ENCODE measurements at places on chromosomes 1 and 21. TPM values are rescaled to one million over a fixed set of nuclear protein-coding genes. Genes with fewer than 3 reads are reported as not detected.
A peak's percentile ranks its signal among the peaks of the same experiment; 100 is the strongest.

DNA sequence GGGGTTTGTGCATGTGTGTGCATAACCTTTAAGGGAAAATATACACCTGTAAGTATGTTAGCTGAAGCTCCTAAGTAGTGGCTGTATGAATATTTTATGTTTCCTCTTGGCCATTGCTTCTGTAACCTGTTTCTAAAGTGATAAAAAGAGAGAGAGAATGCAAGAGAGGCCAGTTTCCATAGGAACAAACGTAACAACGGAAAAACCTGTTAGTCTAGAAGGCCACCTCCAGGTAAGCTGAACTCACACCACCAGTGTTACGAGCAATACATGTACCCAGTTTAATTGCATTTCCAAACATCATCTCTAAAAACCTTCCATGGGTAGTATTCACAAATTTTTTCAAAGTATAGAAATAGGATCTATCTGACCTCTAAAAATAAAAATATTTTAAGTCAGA lies 63.1 kb downstream of the PLPPR4 start:
- H3K4me1 ChIP-seq, result no peaks in the 10 kb centered on the region
- H3K4me3 ChIP-seq, result no peak overlapping the region
- no peaks in the 10 kb centered on the region for H3K36me3 ChIP-seq
- H3K27ac ChIP-seq, result no peak overlapping the region
- no peaks in the 10 kb centered on the region for H3K27me3 ChIP-seq

- H3K36me3 ChIP-seq, result no peaks in the 10 kb centered on the region
- DNase-seq, result no peak
- no peaks in the 10 kb centered on the region for H3K27me3 ChIP-seq
- no peak overlapping the region for H3K4me3 ChIP-seq
Measured at GRCh38 chr1:70038025-70038424, 167.4 kb downstream of the LRRC40 start.

DNA sequence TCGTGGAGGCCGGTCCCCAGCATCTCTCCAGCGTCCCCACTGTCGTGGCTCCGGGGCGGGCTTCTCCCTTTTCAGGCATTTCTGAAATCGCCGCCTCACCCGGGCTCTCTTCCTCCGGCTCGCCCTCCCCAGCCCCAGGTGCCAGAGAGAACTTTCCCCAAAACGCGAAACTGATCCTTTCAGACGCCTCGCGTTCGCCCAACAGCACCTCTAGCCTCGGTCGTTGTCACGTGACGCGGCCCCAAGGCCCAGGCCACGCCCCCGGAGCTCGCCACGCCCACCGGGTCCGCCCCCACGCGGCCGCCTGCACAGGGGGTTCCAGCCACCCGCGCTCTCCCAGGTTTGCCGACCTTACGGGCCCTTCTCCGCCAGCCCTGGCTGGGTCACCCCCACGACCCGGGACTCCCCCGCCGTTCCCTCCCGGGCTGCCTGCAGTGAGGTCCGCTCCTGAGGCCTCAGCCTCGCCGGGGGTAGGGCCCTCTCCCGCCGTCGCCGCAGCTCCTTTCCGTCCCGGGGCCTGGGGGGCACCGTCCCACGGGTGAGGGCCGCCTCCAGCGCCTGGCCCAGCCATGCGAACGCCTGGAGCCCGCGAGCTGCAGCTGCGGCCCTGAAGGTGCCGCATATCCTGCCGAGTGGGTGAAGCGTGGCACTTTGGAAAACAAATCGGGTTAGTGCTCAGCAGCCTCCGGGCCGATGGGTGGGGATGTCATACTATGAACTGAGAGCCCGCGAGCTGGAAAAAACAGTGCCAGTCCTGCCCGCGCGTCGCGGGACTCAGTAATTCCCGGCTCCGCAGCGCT lies 21.0 kb downstream of the H3-3A start:
- peak; percentile 89 for DNase-seq
- H3K27me3 ChIP-seq, result no peaks in the 10 kb centered on the region
- H3K36me3 ChIP-seq, result no peaks in the 10 kb centered on the region
- peak overlapping the region; percentile 40 for H3K27ac ChIP-seq

Gene CATSPERE
- total RNA-seq, result 2.7 TPM

Gene WNT2B
- total RNA-seq, result 5.5 TPM

Gene ERMAP
- total RNA-seq, result 15.3 TPM

GRCh38 chr1:229273507-229274232 lies 2.8 kb downstream of the RAB4A start:
- no peaks in the 10 kb centered on the region for H3K27me3 ChIP-seq
- no peak overlapping the region for H3K4me3 ChIP-seq
- peaks cover 19% of the 10 kb centered on the region for H3K4me1 ChIP-seq
- H3K27ac ChIP-seq, result no peak overlapping the region

Gene LENEP
- not detected for total RNA-seq

GRCh38 chr1:212769459-212770167 lies 22.0 kb downstream of the NSL1 start:
- no peaks in the 10 kb centered on the region for H3K36me3 ChIP-seq
- no peaks in the 10 kb centered on the region for H3K4me1 ChIP-seq
- H3K4me3 ChIP-seq, result no peak overlapping the region
- no peak for DNase-seq

- no peak overlapping the region for H3K4me3 ChIP-seq
- DNase-seq, result no peak
- no peaks in the 10 kb centered on the region for H3K36me3 ChIP-seq
- no peak overlapping the region for H3K27ac ChIP-seq
- H3K4me1 ChIP-seq, result no peaks in the 10 kb centered on the region
Measured at GRCh38 chr1:43184995-43185394, 12.9 kb downstream of the CFAP57 start.

DNA sequence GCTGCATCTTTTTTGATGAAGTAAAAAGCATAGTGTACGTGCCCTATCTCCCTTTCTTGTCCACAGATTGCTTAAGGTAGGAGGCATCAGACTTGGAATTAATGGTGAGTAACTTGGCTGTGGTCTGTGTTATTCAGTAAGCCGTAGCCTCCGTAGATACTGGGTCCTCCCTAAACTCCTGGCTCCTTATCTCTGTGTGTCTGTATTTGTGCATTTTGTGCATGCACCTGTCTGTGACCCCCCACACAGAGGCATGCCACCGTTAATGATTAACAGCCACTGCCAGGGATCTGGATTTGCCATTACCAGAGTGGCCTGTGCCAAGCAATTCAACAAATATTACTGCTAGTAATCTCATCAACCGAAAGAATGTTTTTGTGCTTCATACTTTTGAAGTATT lies 31.9 kb downstream of the MAP3K21 start:
- peak; percentile 26 for DNase-seq
- no peak overlapping the region for H3K4me3 ChIP-seq
- H3K4me1 ChIP-seq, result no peaks in the 10 kb centered on the region

Gene F13B
- total RNA-seq, result not detected

Gene THEM5
- not detected for total RNA-seq

DNA sequence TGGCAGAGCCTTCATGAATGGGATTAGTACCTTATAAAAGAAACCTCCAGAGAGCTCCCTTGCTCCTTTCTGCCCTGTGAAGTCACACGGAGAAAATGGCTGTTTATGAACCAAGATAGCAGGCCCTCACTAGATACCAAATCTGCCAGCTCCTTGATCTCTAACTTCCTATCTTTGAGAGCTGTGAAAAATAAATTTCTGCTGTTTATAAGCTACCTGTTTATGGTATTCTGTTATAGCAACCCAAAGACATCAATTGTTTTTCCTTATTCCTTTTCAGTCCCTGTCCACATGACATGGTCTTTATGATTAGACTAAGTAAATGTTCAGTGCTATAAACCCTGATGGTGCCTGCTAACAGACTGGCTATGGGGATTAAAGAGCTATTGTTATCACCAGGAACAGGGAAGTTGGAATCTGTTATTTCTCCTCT lies 9.7 kb upstream of the STIL start:
- DNase-seq, result no peak
- no peak overlapping the region for H3K27ac ChIP-seq
- no peaks in the 10 kb centered on the region for H3K27me3 ChIP-seq
- H3K4me1 ChIP-seq, result no peaks in the 10 kb centered on the region
